ENCODE measurements at places on chromosomes 11 and 22. TPM values are rescaled to one million over a fixed set of nuclear protein-coding genes. Genes with fewer than 3 reads are reported as not detected.

Gene MB
- 8.7 TPM for total RNA-seq

Gene RNF141
- total RNA-seq, result 27.1 TPM

Gene LRRN4CL
- total RNA-seq, result 0.08 TPM

Gene AGBL2
- total RNA-seq, result 1.0 TPM

Data from A549 treated with AZD2906 at 1 μM for 4 hours (cell line).